ENCODE measurements at places on chromosomes 7 and 10.

- no peak for DNase-seq
Measured at GRCh38 chr10:107616463-107617410, 452.2 kb upstream of the SORCS1 start.

GRCh38 chr10:128172756-128173155 is 46.5 kb upstream of the MKI67 start:
- no peak for DNase-seq

GRCh38 chr7:137981175-137981574 is 20.7 kb downstream of the CREB3L2 start:
- no peak for DNase-seq

DNA sequence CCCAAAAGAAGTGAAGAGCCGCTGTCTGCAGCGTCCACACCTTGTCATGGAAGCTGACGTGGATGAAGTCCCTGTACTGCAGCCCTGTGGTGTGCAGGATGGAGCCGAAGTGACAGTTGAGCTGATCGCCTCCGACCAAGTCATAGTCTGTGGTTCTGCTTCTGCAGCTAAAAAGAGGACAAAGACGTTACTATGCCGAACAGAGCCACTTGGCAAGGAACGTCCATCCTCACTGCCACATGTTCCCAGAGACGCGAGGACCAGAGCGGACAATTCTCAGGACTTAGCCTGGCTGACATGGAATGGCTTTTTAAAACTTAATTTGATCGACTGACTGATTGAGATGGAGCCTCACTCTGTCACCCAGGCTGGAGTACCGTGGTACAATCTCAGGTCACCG is 21.8 kb downstream of the DAGLB start:
- no peak for DNase-seq

DNA sequence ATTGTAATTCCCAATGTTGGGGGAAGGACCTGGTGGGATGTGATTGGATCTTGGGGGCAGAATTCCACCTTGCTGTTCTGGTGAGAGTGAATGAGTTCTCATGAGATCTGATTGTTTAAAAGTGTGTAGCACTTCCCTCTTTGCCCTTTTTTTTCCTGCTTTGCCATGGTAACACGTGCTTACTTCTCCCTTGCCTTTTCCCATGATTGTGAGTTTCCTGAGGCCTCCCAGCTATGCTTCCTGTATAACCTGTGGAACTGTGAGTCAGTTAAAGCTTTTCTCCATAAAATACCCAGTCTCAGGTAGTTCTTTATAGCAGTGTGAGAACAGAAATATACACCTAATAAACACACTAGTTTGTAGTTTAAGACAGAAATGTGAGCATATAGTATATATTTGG is 166.8 kb upstream of the MAGI2 start:
- DNase-seq, result no peak

DNA sequence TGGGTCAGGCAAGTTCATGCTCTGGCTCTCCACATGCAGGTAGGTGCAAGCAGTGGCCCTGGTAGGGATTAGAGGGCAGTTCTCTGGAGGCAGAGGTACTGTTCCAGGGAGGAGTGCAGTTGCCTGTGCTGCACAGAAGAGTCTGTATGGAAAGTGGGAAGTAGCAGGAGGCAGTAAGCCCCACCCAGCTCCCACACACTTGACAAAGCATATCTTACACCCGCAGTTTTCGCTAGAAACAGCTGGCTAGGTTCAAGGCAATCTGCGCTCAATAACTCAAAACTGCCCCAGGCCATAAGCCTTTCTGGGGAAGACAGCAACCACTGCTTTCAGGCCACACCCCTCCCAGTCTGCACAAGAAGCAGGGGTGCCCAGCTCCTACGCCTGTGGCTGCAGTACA is 33.1 kb upstream of the ARMC3 start:
- DNase-seq, result no peak

DNA sequence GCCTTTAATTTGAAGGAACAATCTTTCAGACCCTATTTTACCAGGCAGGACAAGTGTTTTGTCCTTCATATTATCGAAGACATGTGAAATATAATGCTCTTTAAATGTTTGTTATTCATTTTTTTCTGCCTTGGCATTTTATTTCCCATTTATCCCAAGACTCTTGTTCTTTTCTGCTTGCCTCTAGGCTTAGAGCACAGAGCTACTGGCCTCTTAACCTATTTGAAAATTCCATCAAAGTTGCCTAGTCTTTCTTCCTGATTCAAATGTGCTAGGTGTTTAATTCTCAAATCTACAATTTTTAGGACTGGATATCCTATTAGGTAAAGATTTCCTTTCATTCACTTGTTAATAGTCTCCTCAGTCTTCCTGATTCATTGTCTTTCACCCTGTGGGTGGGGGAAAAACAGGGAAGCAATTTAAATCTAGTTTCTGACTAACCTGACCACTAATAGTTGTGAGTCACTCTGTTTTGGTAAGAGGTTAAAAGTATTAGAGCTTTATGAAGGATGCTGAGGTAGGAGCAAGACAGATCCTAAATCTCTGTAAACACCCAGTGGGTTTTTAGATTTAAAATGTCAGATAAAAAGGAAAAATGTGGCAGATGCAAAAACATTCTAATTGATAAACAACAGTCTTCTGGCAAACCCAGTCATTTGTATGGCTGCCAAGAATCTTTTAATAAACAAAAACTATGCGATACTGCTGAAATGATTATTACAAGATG is 1.5 kb downstream of the LIPK start:
- DNase-seq, result no peak

Data from NCI-H1417 treated with DMSO at 0.1 percent for 48 hours (cell line).